ENCODE measurements at places on chromosomes 11 and 22.
A peak's percentile ranks its signal among the peaks of the same experiment; 100 is the strongest.

DNA sequence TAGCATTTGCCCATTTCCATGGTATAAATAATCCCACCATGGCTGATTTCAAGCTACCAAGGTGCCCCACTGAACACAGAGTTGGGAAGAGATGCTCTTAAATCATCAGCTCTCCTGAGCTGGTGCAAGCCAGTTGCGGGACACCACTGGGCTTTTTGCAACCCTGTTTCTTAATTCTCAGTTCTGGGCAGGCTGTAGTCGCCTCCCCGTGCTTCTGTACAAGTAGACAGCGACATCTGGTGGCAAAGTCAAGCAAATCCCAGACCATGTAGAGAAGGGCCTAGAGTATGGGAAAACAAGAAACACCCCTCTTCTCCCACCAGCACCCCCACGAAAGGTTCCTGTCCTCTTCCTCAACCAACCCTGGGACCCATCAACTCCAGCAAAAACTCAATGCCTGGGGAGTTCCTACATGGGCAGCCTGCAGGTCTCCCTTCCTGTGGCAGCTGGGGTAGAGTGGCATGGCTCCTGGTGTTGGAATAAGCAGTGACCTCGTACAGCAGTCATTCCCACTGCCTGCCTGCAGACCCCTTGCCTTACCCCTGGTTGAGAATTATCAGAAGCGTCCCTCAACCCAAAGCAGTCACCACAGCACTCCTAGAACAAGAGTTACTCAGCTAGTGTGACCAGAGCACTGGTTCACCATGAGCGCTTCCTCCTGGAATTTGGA lies 68.4 kb downstream of the IGLL5 start:
- peak; percentile 78 for DNase-seq

DNA sequence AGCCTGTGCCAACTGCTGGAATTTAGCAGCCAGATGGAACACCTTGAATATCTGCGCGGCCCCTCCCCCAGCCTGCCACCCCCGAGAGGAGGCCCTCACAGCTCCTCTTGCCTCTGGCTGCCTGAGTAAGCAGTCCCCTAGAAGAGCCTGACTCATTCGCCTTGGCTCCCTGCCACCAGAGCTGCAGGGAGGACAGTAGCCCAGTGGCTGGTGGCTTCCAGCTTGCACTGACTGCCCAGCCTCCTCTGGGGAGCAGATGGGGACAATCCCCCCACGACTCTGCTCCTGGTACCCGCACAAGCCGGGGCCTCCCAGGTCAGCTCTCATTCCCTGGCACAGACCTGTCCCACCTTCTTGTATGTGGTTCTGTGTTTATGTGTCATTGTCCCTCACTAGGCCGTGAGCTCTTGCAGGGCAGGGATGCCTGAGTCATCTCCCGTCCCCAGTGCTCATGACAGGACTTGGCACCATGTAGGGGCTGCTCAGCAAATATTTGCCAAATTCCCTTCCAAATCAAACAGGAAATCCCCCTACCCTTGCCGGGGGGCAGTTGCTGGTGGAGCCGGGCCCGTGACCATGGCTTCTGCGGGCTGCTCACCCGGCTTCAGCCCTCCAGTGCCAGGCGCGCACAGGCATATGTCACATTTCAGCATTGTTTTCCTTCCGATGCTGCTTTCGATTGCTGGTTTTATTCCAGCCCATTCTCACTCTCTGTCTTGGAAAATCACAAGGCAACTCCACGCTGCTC lies 43.6 kb downstream of the CACNG2 start:
- no peak for DNase-seq

- DNase-seq: no peak
Observed at GRCh38 chr22:46414704-46415103, 79.2 kb downstream of the TRMU start.

- DNase-seq: no peak
Observed at GRCh38 chr22:26464312-26464711, 19.3 kb downstream of the HPS4 start.

All from CD4-positive, alpha-beta T cell treated with Interleukin-21 for 1 hour (primary cell).